Dermis blood vessel endothelial cell (primary cell): ENCODE measurements at places on chromosomes 3 and 15.
A peak's percentile ranks its signal among the peaks of the same experiment; 100 is the strongest.

DNA sequence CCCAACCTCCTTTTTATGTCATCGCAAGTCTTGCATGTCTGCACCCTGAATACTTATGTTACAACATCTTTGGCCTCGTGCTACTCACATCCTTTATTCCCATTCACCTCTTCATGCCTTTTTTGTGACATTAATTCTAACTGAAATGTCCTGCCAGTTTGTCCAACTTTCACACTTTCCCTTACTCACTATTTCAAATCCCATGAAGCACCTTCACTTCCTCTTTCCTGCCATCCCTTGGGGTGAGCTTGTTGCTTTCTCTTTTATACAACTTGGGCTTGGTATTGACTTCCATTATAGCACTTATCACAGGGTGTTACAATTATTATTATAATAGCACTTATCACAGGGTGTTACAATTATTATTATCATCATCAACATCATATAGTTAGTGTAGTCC is 496.3 kb downstream of the NLGN1 start:
- DNase-seq: no peak

DNA sequence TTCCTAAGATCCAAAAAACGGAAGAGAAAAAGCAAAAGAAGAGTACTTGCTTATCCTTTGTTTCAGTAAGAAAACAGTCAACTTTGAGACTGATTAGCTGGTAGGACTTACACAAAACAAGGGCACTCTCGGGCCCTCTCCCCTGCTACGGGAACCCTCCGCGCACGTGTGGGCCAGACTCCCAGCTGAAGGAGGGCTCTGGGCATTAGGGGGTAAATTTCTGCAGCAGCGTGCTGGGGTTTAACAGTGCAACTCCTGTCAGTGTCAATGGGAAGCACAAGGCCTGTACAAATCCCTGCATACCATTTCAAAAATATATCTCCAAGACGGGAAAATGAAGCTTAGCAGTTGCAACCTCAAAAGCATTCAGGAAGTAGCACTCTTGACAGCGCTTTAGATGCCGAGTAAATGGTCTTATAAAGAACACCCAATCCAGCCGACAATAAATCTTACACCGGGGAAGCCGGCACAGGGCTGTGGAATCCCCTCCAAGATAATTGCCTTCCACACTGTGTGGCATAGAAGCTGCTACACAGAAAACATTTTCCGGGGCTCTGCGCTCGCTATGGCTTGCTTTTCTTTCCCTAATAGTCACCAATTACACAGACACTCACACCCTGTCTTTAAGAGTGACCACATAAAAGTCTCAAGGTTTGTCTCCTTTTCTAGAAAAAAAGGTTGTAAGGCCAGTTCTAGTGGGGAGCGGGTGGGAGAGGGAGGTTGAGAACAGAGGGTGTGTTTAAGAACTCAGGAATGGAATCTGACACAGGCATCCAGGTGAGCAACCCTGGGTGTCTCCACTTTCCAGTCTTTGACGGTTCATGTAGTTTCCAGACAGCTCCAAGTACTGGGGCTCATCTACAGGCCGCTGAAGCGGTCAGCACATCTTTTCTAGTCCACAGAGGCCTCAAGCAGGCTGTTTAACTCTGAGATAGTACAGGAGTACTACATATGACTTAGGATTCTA is 512.7 kb downstream of the FOXP1 start:
- DNase-seq: no peak

- peak; percentile 77 for DNase-seq
Observed at GRCh38 chr3:127714125-127714571, 41.4 kb downstream of the ABTB1 start.

DNA sequence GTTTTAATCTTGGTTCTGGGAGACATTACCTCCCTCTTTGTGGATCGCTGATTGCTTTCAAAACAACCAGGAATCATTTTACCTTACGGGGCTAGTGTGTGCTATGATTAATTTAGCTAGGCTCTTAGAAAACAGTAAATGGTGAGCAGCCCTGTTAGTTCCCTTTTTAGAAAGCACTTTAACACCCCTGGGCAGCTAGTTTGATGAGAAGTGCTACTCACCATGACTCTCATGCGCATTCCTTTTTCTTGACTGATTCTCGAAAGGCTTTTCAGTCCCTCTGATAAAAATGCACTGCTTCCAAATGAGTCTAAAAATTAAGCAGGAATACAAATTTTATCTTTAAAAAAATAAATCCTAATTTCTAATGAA is 75.3 kb upstream of the LEKR1 start:
- no peak for DNase-seq

- peak; percentile 28 for DNase-seq
Observed at GRCh38 chr3:159604151-159604581, 384.5 kb upstream of the IL12A start.

- DNase-seq: peak; percentile 18
Observed at GRCh38 chr15:74038707-74039655, 43.4 kb downstream of the GOLGA6A start.

- DNase-seq: peak; percentile 49
Observed at GRCh38 chr15:25439369-25439836, 579 bp upstream of the UBE3A start.

- no peak for DNase-seq
Observed at GRCh38 chr15:43410572-43411214, 39.8 kb downstream of the TUBGCP4 start.

DNA sequence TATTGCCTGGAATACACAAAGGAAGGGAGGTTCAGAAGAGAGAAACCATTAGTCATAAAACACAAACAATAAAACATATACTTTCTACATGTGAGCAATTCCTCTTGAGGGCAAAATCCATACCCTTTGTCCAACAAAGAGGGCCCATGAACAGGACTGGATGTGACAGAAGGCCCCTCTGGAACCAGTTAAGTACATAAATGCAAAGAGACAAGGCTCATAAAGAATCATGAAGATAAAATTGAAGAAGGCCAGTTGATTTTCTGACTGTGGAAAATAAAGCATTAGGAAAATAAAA is 58.3 kb upstream of the CPOX start:
- DNase-seq: no peak

DNA sequence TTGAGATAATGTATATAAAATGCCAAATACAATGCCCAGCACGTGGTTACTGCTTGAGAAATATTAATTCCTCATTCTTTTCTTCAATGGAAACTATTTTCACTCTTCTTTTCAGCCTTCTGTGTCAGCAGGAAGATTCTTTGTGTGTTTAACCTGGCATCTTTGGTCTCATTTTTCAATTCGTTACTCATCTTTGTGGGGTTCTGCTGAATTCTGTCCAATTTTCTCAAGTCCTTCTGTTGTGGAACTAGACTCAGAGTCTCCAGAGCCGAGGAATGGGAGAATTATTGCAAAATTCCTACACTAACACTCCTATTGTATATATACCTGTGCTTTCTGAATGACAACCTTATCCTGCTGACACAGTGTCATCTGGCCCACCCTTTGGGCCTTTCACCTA is 96.8 kb upstream of the RGMA start:
- DNase-seq: no peak

DNA sequence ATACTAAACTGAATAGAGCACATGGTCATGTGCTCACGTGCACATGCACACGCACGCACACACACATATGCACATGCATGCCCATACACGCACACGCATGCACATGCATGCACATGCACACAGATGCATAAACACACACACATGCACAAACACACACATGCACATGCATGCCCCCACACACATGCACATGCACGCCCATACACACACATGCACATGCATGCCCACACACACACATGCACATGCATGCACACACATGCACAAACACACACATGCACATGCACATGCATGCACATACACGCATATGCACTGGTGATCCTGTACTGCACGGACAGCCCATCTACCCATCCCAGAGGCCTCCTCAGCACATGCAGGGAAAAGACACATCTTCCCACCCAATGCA is 426.6 kb downstream of the OCA2 start:
- no peak for DNase-seq

DNA sequence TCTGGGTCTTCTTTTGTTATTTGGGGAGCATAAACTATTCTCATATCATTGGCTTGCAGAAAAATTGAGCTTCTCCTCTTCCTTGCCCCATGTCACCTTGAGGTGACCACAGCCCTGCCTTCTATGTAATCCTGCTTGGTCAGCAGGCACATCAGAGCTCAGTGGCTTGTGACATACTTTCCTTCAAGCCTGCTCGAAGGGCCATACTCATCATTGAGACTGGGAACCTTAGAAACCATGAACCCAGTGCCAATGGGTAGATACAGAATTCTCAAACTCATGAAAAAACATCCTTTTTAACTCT is 3.7 kb upstream of the CCR2 start:
- no peak for DNase-seq

DNA sequence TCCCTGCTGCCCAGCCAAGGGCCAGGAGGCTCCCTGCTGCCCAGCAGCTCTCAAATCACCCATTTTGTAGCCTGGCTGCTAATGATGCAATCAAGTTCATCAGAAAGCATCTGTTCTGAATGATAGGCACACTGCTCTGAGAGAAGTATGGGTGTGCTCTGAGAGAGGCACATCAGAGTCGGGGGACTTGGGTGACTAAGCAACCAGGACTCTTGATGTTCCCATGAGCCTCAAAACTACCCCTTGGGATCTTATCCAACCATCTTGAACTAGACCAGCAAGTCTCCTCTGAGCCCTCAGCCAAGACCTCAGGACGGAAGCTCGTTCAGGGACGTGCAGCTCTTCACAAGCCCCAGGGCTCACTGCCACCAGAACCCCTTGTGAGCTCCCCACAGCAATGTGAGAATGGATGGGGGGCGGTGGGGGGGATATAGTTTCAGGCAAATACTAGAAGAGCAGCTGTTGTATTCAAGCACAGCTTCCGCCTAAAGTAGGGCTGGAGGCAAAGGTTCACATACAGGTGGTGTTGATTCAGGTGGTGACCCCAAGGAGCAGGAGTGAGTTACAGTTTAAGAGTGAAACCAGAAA is 52.2 kb upstream of the HES1 start:
- no peak for DNase-seq

- no peak for DNase-seq
Observed at GRCh38 chr3:51190827-51191226, 194.3 kb upstream of the MANF start.

GRCh38 chr3:17905996-17906395 is 163.6 kb upstream of the TBC1D5 start:
- no peak for DNase-seq

DNA sequence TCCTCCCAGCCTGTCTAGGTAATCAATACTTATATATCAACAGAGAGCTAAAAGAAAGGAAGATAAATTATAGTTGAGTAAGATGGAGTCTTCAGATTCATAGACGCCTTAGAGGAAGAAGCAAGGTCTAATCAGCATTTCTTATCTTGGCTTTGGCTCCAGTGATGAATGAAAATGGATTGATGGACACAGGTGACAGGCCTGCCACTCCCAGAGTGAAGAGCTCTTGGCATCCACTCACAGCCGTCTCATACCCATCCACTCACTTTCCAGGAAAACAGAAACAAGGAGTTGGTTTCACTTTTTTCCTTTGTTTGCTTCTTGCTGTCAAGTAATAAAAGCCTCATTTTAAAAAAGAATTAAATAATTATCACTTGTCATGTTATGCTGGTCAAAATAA is 168.2 kb downstream of the MFSD1 start:
- no peak for DNase-seq

DNA sequence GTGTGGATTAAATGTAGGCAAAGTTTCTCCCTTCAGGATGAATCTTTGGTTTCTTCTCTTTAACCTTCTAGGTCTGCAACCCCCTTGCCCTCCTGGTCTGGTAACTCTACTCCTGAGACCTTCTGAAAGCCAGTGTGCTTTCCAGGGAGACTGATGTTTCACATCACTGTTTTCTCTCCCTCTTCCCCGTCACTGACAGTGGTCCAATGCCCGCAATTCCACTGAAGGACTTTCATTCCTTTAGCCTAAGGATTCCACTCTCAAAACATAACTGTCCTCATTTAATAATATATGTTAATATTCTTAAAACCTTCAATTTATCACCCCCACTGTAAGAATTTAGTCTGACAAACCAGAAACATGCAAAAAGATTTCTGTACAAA is 101.5 kb upstream of the CPNE4 start:
- no peak for DNase-seq
